ENCODE measurements at places on chromosomes 3 and 15.

GRCh38 chr15:90619468-90619867, 89.7 kb downstream of the CRTC3 start:
- no peak for DNase-seq

DNA sequence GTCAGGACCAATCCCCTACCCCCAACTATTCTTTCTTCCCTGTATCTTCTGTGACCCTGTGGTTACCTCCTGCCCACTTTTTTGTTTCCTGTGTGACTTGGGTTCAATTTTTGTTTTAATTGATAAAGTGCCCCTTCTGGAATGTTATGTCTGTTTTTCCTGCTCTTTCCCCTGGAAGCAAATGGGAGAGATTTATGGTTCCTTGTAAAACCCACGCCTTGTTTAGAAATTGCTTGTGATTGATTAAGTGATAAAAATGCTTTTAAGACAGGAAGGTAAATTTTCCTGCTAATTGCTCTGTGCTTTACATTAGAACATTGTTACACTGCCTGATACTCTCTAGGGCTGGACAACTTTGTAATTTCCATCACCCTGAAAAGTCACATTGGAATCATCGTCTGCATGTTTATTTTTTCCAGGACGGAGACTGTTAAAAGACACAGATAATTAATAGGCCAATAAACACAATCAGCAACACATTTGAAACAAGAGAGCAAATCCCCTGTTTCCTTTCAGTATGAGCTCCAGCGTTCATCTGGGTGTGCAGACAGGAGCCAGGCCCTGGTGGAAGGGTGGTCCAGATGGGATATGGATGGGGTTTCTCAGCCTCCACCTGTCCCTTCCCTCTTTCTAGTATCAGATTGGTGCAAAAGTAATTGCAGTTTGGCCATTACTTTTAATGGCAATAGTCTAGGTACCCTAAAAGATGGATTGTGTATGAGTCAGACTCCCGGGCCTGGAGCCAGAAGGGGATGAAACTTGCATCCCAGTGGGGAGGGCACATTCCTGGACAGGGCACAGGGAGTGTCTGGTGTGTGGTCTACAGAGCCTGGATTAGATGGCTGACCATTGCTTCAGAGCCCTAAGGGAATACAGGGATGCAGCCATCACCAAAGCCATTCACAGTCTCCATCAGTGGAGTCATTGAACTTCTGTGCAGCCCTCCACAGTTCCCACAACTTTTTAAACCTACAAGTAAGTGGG, 58.1 kb upstream of the AGBL1 start:
- peak; percentile 7 for DNase-seq

DNA sequence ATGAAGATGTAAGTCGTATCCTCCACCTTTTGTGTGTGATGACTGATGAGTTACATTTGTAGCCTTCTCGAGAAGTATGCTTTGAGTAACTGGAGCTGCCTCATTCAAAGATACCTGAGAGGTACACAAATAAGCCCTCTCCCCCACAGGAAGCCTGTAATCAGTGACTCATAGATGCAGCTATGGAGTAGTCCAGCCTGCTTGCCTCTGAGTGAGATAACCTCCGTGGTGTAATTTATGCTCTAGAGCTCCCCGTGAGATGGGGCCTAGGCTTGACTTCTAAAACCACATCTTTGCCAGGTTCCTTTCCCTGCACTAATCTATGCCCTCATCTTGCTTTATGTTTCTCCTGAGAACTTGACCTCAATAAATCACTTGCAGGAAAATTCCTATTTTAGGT, 291.7 kb downstream of the SUCLG2 start:
- peak; percentile 64 for DNase-seq

GRCh38 chr3:173096994-173097785, 43.8 kb downstream of the SPATA16 start:
- DNase-seq = no peak

- DNase-seq = peak; percentile 52
Measured at GRCh38 chr15:89171136-89172072, 50.0 kb downstream of the RLBP1 start.

DNA sequence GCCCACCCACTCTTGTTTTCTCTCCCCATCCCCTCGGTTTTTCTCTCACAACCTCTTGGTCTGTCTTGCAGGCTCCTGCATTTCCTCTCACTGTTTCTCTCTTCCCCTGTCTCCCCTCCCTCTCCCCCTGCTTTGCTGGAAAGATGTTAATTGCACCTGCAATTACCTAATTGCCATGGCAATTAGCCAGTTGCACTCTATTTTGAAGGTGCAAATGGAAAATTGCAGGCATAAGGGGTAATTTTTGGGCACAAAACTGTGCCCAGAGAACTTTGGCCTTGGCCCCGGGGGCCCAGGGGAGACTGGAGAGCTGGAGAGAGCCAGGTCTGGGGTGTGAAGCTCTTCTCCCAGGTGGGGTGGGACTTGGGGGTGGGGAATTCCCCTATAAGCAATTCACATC, 164.5 kb upstream of the TLE3 start:
- no peak for DNase-seq

GRCh38 chr3:54028372-54028771, 94.0 kb upstream of the CACNA2D3 start:
- no peak for DNase-seq

GRCh38 chr15:76930831-76931396, 635 bp upstream of the RCN2 start:
- no peak for DNase-seq

DNA sequence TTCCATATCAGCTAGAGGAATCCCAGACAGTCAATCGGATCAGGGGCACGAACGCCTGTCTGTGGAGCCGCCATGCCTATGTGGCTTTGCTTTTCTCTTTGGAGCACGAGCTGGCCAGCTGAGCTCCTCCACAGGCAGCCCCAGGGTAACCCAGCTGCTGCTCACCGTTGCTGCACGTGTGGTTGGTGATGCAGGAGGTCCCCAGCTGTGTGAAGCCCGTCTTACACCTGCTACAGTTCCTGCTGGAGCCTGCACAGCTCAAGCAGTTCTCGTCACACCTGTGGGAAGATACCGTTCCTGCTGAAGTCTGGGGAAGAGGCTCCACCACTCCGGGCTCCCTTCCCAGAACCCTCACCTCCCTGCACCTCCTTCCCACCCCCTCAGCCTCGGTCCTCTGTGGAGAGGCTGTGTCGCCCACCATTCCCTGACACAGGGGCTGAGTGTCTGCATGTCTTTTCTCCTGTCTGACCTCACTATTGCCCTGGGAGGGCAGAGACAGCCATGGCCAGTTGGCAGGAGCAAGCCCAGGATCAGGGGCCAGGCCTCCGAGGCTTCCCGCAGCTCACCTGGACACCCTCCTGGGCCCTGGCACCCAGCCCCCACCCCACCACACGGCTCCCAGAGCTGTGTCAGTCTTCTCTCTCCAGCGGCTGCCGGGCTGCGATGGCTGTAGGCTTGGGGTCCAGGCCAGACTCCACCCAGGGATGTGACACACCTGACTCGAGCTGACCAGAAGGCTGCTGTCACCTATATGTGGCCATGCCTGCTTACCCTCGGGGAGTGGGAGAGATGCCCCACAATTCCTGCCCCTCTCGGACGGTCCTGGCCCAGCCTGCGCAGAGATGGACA, 12.2 kb upstream of the SNRPA1 start:
- DNase-seq = no peak

DNA sequence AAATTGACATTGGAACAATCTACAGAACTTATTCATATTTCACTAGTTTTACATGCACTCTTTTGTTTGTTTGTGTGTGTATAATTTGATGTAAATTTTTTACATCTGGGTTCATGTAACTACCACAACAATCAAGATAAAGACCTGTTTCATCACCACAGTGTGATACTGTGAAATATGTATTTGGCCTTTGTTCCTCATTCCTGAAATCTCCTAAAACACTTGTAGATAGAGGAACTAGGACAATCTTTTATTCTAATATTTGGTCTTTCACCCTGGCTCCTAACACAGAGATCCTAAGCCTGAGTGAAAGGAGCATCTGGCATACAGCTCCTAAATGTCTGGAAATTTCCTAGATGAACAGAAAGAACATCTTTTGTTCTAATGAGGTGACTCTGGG, 155.0 kb upstream of the GPR149 start:
- no peak for DNase-seq

DNA sequence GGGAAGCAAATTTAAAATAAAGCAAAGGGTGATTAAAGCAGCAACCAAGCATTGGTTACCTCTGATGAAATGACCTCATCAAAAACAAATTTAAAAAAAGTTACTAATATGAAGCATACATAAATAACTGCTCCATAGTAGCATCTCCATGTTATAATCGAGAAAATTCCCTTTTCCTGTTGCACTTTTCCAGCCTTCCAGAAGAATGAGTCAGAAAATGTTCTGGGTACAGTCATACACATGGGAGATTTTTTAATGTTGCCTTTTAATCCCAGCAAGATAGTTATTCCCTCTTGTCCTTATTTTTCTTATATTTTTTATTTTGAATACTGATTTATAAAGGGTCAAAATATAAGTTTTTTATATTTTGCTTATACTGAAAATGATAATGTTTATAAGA, 2.6 kb upstream of the TMCO5A start:
- no peak for DNase-seq

DNA sequence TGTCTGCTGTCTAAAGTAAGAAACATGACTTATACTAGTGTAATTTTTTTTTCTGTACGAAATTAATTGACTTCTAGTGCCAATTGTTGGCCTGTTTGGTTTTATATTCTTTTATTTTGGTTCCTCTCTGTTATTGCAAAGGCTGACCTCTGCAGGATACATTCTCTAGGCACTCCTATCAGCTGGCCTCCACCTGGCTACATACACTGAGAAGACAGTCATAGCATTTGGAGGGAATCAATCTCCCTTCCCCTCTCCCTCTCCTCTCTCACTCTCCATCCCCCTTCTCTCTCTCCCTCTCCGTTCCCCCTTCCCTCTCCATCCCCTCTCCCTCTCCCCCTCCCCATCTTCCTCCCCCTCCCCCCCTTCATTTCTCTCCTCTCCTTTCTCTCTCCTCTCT, 116.7 kb downstream of the MCTP2 start:
- DNase-seq = no peak

DNA sequence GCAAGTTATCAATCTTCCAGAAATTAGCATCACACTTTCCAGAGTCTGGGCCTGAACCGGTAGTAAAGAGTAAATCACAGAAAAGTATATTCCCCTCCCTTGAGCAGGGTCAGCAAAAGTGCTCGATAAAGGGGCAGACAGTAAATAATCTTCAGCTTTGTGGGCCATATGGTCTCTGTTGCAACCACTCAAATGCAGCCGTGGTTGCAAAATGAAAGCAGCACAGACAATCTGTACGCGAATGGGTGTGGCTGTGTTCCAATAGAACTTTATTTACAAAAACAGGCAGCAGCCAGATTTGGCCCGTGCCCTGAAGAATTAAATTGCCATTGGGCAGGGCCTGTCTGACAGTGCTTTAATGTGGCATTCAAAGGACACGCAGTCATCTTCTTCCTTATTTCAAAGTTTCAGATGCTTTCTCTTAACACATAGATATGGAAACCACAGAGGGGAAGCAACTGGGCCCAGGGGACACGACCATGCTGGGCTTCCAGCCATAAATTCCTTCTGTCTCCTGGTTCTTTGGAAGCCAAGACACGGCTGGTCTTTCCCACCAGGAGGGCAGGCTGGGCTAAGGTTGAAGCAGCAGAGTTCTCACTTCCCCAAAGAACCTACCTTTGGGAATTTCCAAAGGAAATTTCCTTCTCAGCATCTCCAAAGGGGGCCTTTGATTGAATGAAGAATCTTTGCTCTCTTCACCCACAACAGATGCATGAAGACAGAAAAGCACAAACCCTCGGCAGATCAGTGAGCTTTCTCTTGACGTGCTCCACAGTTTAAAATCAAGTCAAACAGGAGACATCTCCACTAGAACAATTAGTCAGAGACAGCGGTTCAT, 489.8 kb upstream of the PROK2 start:
- DNase-seq = no peak

DNA sequence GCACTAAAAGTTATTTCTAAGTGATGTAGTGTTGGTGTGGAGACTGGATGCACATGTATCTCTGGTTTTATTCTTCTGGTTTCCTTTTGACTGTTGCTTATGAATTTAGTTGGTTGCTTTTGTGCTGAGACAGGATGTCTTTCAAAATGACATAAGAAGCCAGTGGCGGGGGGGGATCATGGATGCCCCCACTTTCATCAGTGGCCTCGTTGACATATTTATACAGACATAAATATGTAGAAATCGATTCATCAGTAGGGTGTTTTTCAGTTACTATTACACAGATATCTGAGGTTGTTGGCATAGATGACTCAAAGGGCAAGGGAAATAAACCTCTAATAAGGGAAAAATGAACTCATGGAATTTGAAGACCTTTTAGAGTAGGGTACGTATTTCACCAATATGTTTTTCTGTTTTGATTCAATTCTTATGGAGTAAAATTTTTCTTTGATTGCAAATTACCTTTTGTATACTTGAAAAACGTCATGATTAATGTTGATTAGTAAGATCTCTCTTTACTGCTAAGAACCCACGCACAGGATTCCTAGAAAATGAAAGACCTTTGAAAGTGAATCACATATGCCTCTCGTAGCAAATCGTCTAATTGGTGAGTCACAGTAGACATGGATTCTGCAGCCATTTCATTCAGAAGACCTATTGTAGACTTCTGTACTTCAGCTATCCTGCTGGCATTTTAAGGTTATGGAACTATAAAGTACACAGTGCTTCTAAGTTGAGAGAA, 97.4 kb upstream of the RBMS3 start:
- no peak for DNase-seq

GRCh38 chr3:59065240-59065639, 15.4 kb upstream of the CFAP20DC start:
- no peak for DNase-seq

- no peak for DNase-seq
Measured at GRCh38 chr3:114005481-114005880, 50.8 kb downstream of the CCDC191 start.

- DNase-seq = no peak
Measured at GRCh38 chr3:42712344-42712648, 9.7 kb upstream of the HHATL start.

DNA sequence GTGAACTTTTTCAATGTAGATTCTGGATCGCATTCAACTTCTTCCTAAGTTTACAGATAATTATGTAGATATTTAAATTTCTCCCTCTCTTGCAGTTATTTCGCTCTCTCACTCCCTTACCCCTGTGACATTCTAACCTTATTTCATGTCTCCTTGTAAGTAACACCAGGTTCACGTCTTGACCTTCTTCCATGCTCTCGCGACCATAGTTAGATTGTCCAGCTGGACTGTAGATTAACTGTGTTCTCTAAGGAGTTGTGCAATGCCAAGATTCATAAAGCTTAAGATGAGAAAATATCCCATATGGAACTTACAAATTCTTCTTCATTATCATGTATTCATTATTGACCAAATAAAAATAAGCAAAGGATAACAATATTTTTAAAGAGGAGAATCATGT, 430.5 kb downstream of the GABRG3 start:
- DNase-seq = no peak

- no peak for DNase-seq
Measured at GRCh38 chr3:141942006-141942405, 65.6 kb downstream of the ATP1B3 start.
